Hematopoietic multipotent progenitor cell treated with erythropoietin and hydrocortisone succinate and interleukin-3 and kit ligand, for 15 days (in vitro differentiated cells): ENCODE measurements at places on chromosomes 7 and 10.
A peak's percentile ranks its signal among the peaks of the same experiment; 100 is the strongest.

- no peak for DNase-seq
These were observed 61.7 kb upstream of the SHH start for GRCh38 chr7:155874010-155874409.

DNA sequence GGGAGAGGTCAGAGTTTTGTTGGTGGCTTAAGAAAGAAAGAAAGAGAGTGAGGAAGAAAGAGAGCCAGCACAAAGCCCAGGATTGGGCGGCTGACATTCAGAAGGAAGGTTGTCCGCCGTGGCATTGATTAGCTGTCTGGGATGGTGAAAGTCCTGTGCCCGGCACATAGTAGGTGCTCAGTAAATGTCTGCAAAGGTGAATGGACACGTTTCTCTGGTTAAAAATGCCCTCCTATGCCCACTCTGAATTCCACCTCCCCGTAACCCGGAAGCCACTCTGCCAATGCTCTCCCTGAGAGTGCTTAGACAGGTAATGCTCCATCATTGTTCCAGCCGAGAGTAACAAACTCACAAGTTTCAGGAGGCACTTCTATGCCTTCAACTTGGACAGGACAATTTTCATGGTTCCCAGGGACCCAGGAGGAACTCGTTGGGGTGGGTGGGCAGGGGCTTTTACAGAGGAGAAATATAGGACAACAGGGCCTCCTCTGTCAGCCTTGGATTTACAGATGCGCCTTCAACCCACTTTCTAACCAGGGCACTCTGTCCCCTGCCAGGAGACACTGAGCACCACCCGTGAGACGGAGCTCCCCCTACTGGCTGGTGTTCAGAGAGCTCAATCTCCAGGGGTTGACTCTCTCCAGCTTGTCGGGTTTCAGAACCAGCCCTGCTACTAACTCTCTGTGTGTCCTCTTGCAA is 411.5 kb upstream of the ZMIZ1 start:
- peak; percentile 35 for DNase-seq

- DNase-seq, result no peak
These were observed 1.2 kb downstream of the MACROH2A2 start for GRCh38 chr10:70053841-70054288.

- DNase-seq, result no peak
These were observed 208.6 kb downstream of the ADAM12 start for GRCh38 chr10:126179637-126180036.

- DNase-seq, result no peak
These were observed 209.2 kb upstream of the SEMA3C start for GRCh38 chr7:81128011-81128410.

GRCh38 chr7:143038635-143039034 is 11.7 kb upstream of the OR9A2 start:
- DNase-seq, result no peak

DNA sequence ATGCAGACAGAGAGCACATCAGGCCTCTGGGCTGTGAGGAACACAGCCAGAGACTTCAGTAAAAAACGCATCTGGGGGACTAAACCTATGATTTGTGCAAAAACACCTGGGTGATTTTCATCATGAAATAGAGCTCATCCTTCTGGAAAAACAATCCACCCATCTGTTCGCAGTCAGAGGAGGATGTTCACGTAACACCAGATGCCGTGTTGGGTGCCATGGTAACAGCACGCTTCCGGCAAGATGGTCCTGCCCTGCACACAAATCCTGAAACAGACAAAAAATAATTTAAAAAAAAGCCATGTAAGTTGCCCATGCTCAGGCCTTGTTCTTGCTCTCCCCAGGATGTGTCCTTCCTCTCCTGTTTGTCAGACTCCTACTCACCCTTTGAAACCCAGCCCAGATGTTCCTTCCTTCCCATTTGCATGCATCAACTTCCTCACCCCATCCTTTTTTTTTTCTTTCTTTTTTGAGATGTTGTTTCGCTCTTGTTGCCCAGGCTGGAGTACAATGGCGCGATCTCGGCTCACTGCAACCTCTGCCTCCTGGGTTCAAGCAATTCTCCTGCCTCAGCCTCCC is 28.3 kb upstream of the GNA12 start:
- no peak for DNase-seq
